CD4-positive, alpha-beta T cell treated with Interferon alpha-2 for 1 hour (primary cell): ENCODE measurements at places on chromosomes 3 and 15.

DNA sequence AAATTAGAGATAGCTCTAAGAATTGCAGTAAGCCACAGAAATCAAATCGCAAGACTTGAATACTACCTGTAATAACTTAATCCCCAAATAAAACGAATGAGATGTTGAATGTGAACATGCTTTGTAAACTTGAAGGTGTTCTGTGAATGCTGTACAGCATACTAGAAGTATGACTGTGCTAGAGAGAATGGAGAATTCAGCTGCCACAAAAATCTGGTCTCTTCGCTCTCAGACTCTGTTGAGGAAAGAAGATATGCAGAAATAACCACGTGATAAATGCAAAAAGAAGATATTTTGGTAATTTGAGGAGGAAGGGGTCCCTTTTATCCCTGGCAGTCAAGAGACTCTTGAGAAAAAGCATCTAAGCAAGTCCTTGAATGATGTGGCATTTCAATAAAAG is 37.3 kb downstream of the ZBTB38 start:
- no peak for DNase-seq

DNA sequence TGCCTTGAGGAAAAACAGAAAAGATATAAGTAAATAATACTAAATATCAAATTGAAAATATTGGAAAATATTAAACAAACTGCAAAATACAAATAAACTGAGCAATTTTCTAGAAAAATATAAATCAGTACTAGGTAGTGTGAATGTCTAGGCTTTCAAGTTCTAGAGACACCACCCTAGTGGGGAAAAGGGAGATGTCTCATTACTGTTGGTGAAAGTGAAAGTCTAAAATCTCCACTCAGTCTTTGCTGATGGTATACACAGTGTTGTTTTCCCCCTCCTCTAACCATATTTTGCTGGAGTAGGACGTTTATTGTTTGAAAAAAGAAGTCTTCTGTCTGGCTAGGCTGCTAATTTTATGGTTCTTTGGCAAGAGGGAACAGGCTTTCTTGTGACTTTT is 1368.9 kb downstream of the OTOL1 start:
- DNase-seq: no peak

DNA sequence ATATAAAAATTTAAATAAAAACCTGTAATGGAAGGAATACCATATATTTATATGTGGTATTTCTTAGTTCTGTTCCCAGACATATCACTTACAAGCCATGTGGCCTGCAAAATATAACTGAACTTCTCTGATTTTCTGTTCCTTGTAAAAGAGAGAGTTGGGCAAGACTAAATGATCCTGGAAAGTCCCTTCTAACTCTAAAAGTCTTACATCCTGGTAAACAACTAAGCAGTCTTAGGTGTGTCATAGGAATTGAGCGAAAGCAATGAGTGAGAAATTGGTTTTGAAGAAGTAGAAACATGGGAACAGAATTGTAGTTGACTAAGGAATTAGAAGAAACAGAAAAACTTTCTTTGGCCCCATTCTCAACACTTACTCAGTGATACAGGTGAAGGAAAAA is 25.3 kb upstream of the IL20RB start:
- no peak for DNase-seq

DNA sequence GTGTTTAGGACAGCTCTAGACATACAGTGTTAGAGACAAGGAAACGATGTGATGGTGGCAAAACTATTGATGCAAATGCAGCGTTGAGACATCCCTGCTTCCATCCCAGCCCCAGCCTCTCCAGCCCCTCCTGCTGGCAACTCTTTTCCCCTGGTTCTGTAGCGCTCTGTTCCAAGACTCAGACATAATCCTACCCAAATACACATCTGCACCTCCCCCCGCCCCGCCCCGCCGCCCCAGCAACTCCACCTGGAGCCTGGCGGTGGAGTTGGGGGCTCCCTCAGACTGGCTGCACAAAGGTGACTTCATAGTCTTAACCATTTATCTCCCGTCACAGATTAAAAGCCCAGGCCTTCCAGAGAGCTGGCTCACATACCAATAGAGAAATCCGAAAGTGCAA is 7.2 kb upstream of the SEC22A start:
- no peak for DNase-seq

DNA sequence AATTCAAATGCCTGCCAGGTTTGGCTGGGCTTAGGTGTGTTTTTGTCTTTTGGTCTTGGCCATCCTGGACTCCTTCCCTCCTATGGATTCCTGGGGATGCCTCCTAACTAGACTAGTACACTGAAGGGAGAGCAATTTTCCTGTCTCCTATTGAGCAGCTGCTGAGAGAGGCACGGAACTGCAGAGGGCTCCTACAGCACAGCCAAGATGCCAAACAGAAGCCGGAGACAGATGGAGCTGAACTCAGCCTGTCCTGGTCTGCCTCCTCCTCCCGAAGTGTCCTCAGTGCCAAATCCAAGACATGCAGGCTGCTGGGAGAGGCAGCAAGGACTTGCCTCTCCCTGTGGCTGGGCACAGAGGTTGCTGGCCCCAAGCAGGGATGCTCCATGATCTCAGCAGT is 256.6 kb upstream of the PROK2 start:
- DNase-seq: no peak
